ENCODE measurements at places on chromosomes 2 and 18.

DNA sequence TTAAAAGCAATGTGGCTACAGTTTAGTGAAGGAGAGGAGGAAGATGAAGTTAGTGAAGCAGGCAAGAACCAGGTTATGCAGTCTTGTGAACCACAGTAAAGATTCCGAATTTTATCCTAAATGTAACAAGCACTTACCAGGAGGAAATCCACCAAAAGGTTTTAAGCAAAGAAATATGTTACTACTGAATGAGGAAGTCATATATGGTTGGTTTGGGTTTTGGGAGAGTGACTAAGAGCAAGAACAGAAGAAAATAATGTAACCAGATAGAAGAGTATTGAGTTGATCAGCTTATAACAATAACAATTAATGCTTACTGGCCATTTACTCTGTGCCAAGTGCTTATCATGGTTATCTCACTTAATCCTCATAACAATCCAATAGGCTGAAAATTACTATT is 1.9 kb downstream of the USP37 start:
- DNase-seq, result no peak

- DNase-seq, result no peak
Measured at GRCh38 chr18:76980663-76981395, 151.8 kb downstream of the MBP start.

DNA sequence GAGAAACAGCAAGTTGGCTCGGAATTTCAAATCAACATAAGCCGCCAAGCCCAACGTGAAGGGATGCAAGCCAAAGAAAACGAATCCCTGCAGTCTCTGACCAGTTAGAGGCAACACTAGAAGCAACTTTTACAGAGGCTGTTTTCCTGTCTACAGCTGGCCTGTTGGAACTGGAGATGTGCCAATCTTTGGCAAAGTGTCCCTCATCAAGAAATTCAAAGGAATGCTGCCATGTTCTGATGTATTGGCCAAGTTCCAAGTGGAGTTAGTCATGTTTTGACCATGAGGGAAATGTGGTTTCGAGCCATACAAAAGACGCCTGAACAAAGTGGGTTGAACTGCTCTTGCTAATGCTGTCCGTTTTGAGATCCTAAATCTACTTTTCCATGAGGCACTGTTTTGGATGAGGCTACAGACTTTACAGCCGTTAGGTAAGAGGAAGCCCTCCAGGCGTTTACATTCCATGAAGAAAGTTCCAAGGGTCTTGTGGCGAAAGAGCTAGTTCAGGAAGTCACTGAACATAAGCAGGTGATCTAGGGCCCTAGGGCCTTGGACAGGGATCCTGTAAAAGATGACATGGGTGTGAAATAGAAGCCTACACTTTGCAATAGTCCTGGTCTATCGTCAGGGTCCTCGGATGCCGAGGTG is 140.7 kb upstream of the PXDN start:
- no peak for DNase-seq

DNA sequence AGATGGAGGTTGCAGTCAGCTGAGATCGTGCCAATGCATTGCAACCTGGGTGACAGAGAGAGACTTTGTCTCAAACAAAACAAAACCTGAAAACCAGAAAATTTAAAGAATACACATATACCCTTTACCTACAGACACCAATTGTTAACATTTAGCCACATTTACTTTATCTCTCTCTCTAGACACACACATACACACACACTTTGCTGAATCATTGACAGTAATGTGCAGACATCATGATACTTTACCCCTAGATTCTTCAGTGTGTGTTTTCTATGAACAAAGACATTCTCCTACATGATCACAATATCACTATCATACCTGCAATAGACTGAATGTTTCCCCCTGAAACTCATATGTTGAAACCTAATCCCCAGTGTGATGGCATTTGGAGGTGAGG is 10.2 kb upstream of the CFLAR start:
- DNase-seq, result no peak

GRCh38 chr2:203997980-203998809 is 61.6 kb downstream of the ICOS start:
- DNase-seq, result no peak

DNA sequence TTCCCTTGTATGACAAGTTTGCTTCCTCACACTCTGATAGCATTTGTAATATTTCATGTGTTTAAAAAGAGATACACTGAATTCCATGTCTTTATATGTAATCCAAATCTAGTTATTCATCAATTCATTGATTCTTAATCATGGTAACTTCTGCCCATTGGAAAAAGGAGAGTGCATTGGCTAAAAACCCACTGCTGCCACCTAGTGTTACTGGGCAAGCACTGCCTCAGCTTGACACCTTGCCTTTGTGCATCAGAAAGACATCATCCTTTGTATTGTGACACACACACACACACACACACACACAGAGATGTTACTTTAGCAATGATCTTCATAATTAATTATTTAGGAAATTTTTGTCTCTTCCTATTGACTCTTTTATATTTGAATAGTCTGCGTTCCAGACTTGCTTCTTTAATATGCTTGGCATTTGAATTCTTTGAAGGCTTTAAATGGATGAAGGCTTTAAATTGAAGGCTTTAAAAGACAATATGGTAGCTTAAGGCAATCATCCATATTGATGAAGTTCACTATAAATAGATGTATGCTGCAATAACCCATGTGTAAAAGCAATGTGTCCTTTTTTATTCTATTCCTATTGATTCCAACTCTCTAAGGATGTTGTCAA is 414.2 kb upstream of the CHST9 start:
- DNase-seq, result no peak

Measured in stimulated activated CD8-positive, alpha-beta memory T cell treated with anti-CD3 and anti-CD28 coated beads, Interleukin-7, amount 100 ng/mL, for 4 hours (primary cell).